Activated CD8-positive, alpha-beta T cell treated with anti-CD3 and anti-CD28 coated beads, Interleukin-2, amount 10 ng/mL, durations not matched to agents 7 days and 5 days (primary cell): ENCODE measurements at places on chromosomes 4 and X. TPM values are rescaled to one million over a fixed set of nuclear protein-coding genes. Genes with fewer than 3 reads are reported as not detected.

GRCh38 chrX:110304884-110305283, 13.0 kb downstream of the AMMECR1 start:
- no peak for DNase-seq

DNA sequence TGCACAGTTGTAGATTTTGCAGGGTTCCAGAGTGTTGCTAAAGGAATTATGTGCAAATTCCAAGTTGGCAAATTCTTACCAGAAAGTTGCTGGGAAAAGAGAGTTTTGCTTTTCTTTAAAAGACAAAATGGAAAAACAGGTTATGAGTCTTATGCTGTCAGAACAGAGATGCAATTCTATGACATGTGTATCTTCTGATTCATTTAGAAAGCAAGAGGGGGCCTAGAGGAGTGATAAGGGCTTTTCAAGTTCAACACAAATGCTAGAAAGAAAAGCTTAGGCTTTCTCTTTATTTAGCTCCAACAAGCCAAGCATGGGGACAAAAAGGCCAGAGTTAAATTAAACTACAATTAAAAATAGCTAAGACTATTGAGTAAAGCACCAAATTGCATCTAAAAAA, 72.4 kb upstream of the GATB start:
- DNase-seq = no peak

DNA sequence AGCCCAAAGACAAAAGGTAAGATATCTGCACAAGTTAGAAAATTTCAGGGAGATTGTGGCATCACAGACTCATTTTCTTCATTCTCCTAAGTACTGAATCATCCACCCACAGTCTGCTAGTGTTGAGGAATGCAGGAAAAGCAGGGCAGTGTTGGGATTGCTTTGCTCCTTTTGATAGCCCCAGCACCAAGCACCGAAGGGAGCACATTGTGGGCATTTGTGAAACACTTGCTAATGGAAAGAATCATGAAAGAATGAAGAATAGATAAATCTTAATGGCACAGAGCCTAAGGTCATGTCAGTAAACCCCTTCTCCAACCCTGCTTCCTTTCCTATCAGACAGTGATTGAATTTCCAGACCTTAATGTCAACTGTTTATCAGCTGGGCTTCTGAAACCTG, 103.1 kb upstream of the GPRIN3 start:
- DNase-seq = no peak

DNA sequence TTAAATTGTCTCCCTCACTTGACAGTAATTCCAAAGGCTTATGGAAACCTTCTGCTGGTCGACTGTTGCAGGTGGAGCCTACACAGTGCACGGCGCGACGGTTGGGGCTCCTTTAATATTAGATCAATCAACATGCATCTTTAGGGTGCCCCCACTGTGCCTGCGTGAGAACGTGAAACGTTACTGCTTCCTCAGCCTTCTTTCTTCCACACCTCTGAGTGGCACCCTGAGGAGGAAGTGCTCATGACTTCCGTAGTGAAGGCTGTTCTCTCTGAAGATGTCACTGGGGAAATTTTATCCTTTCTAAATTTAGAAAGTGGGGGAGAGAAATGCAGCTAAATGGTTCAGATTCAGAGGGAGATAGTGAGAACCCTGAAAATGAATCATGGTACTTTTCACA, 184.0 kb upstream of the ZFP42 start:
- DNase-seq = no peak

DNA sequence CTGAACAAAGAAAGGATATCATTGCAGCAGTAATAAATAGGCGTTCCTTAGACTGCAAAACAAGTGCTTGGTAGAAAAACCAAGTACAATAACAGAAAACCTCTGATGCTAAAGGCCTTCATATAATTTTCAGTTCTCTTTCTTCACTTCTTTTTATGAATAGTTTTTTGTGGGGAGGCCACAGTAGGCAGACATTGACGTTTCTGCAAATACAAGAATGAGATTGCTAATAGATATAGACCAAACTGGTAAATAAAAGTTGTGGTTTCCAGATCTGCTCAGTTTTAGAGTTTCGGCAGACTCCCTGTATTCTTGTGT, 57.0 kb upstream of the RAP1GDS1 start:
- DNase-seq = no peak

- no peak for DNase-seq
These were observed 114.1 kb downstream of the TLL1 start for GRCh38 chr4:165986956-165987698.

DNA sequence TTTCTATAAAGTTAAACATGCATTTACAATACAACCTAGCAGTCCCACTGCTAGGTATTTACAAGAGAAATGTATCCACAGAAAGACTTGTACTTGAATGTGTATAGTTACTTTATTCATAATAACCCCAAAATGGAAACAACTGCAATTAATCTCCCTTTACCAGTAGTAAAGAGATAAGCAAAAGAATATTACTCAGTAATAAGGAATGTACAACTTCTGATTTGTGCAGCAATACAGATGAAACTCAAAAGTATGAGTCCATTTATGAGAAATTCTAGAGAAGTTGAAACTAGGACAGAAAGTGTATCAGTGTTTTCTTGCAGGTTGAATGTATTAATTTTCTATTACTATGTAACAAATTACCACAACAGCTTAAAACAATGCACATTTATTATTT, 15.2 kb downstream of the USP53 start:
- no peak for DNase-seq

DNA sequence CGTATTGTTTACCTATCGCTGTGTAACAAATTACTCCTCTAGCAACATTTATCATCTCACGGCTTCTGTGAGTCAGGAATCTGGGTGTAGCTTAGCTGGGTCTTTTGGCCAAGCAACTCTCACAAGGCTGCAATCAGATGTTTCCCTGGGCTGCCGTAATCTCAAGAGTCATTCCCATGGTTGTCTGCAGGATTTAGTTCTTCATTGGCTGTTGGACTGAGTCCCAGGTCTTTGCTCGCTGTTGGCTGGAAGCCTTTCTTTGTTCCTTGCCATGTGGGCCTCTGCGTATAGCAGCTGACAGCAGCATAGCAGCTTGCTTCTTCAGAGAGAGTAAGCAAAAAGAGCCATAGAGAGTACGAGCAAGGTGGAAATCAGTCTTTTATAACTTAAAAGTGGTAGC, 16.8 kb downstream of the POLR2B start:
- no peak for DNase-seq

GRCh38 chr4:35228313-35228712, 1016.0 kb downstream of the ARAP2 start:
- no peak for DNase-seq

DNA sequence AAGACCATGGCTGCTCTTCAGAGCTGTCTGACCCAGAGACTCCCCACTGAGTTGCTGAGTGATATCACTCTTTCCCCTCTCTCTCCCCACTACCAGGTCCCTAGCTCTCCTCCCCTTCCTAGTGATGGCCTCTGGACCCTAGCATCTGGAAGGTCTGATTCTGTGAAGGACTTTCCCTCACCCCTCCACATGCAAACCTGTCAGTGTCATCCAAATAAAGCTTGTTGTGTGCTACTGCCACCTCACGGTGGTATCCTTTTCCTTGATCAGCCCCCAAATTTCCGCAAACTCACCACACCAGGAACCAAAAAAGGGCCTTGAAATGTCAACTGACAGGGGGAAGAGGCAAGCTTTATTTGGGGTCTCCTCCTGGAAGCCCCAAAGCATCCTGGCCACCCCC, 500.2 kb downstream of the IDS start:
- DNase-seq = no peak

DNA sequence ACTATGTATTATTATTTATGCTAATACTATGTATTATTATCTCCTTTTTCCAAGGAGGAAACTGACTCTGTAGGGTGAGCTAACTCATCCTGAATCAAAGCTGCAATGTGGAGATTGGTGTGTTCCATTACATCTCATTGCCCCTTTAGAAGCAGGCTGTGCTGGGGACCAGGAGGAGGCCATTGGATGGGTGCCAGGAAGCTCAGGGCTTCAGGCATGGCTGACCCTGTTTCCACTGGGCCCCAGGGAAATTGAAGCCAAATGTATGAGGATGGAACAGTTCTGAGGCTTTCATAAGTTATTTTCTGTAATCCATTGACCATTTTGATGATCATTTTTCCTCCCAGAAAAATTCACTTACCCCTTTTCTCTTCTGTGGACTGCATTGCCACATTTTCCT, 418.8 kb upstream of the ZFP42 start:
- no peak for DNase-seq

DNA sequence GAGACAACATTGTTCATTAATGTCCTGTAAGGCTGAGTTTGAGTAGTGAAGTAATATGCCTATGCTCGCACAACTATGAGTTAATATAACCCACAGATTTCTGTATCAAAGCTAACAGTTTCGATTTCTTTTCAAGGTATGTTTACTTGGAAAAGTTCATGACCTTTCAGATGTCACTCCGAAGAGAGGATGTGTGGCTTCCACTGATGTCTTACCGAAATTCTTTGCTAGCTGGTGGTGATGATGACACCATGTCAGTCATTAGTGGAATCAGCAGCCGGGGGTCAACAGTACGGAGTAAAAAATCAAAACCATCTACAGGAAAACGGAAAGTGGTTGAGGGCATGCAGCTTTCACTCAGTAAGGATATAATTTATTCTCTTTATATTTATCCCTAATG, 124.9 kb downstream of the STAG2 start:
- peak; percentile 51 for DNase-seq

DNA sequence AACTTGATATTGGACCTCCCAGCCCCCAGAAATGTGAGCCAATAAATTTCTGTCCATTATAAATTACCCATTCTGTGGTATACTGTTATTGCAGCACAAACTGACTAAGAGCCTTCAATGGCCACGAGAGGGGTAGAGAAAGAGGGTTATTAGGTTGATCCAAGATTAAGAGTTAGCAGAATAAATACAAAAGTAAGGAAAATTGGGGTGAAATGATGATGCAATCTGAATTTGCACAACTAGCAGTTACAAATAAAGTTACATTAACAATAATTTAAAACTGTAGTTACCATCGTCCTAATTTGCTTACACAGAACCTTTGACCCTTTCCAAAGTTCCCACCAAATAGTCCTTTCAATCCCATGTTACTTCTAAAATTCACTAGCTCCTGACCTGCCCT, 54.2 kb downstream of the F8 start:
- no peak for DNase-seq

DNA sequence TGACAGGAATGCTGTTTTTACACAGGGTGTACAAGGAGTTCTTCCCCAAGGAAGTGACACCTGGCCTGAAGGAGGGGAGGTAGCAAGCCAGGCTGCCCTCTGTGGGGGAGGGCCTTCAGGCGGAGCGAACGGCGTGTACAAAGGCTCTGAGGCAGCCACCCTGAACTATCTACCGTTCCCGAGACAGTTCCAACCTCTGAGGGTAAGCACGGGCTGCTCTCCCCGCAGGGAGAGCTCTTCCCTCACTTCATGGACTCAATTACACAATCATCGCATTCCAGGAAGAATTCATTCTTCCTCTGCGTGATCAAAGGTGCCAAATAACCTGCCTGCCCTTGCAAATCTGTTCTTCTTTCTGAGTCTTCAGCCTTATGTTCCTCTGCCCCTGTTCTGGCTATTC, 4.8 kb downstream of the ELK1 start:
- no peak for DNase-seq

- no peak for DNase-seq
These were observed 110.6 kb upstream of the FSTL5 start for GRCh38 chr4:162274354-162274753.

SCRG1 gene
- not detected for total RNA-seq

BANK1 gene
- total RNA-seq = 0.24 TPM

STBD1 gene
- total RNA-seq = 1.5 TPM

GPR143 gene
- not detected for total RNA-seq

PDE6B gene
- total RNA-seq = 16.1 TPM

CDKL2 gene
- total RNA-seq = 0.45 TPM
